ENCODE measurements at places on chromosomes 2 and 18.
A peak's percentile ranks its signal among the peaks of the same experiment; 100 is the strongest.

DNA sequence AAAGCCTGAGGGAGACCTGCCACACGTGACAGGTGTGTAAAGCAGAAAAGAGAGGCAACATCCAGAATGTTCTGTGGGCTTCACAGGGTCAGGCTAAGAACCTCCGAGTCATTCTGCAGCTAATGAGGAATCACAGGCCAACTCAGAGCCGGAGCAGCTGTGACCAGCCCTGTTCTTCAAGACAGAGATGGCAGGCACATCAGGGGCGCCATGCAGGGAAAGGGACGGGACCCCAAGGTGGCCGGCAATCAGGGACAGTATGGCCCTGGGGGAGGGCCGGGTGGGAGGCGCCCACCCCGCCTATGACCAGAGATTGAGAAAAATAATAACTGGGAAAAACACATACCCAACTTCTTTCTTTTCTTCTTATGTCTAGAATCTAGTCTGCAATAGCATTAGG lies 316.7 kb upstream of the SALL3 start:
- DNase-seq = no peak

DNA sequence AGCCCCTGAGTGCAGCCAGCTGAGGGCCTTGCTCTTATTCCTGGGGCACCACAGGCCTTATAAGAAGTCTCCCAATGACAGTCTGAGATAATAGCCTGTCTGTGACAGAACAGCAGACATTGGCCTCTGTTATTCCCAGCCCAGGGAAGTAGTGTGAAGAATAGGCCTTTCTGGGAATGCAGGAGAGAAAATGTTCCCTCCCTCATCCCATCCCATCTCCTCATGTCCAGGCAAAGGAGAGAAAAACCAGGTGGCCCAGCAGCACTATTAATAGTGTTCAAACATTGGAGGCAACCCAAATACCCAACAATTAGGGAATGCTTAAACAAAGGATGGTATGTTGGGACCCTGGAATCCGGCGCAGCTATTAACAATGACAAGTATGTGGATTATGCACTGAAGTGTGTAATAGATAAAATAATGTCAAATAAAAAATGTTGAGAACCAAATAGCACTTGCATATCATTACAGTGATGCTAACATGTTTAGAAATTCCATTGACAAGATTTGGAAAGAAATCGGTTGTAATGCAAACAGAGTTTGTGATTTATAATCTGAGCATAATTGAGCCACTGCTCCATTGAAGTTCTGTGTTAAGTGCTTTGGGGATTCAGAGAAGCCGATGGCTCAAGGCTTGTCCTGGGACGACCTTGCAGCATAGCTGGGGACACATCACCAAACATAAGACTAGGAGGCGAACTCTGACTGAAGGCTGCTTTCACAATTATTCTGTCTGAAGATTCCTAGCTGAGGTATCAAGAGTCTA lies 69.3 kb downstream of the LBH start:
- DNase-seq = no peak

DNA sequence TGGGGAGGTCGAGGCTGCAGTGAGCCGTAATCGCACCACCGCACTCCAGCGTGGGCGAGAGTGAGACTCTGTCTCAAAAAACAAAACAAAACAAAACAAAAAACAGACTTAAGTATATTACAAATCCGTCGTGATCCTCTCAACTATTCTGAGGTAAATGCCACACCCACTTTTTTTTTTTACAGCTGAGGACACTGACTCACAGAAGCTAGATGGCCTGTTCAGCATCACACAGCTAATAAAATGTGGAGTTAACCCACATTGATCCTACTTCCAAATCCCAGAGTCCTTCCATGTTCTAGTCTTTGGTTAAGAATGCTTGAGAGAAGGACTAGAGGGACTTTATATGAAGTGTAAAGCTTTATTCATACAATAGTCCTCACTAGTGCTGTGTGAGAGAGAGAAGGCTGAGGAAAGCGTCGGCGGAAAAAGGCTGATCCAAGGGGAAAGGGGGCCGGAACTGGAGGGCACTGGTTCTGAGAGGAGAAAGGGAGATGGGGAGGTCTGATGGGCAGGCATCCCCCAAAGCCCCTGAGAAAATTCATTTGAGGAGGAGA lies 627 bp downstream of the RNF25 start:
- peak; percentile 28 for DNase-seq

GRCh38 chr18:74803117-74803516 lies 205.4 kb downstream of the ZNF407 start:
- DNase-seq = no peak

DNA sequence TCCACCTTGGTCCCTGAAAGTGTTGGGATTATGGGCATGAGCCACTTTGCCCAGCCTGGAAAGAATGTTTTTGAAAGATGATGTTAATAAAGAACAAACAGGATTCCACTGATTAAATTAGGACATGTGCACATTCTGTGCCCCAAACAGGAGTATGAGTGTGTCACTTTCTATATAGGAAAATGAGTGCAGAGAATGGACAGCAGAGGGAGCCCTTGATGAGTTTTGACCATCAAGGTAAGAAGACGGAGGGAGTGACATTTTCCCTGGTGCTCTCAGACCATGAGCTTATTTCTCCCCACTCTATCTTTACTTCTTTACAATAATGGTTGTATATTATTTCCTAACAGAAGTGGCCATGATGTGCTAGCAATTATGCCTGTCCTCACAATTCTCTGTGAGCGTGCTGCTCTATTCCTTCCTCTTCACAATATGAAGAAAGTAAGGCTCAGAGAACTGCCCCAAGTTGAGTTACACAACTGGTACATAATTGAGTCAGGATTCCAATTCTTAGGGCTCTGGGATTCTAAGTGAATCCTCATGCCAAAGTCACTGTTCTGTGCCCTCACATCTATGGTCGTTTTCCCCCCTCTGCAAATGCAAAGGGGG lies 20.6 kb downstream of the RPL37A start:
- peak; percentile 87 for DNase-seq

GRCh38 chr18:37299471-37300304 lies 265.9 kb downstream of the CELF4 start:
- peak; percentile 51 for DNase-seq

DNA sequence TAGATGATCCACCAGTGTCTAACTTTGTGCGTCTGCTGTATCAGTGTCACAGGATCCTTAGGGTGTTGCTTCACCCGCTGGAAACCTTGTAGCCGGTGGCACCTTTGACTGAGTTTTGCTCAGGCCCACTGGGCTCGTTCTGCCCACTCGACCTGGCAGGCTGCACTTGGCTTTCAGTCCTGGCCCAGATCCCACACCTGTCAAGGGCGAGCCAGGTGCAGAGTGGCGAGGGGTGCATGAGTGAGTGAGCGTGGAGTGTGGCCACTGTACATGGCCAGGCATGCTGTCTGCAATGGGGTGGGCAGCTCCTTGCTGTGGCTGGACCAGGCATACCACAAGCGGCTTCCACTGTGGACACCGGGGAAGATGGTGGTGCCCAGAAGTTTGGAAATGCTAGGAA lies 179.0 kb downstream of the FAM210A start:
- no peak for DNase-seq

GRCh38 chr2:186099826-186100225 lies 361.2 kb downstream of the FSIP2 start:
- no peak for DNase-seq

DNA sequence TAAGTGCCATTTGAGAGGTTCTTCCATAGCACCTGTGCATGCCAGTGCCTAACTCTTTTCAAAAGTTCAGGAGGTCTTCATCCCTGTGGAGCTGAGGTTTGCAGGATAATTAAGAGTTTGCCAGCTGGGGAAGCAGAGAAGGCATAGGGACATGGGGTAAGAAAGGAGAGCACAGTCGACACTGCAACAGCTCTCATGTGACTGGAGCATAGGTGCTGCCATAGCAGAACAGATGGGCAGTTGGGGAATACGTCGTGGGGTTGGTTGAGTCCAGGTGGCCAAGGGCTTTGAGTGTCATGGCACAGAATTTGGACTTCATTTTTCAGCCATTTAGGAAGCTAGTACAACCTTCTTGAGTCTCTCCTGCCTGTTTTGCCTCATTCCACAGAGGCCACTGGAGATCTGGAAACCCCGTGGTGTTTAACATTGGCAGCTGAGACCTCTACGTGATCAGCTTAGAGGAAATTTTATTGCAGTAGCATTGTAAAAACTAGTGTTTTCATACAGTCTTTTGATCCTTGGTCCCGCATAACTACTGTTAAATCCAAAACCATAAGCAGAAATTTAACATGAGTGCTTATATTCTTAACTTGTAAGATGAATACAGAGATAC lies 65.1 kb downstream of the CRIM1 start:
- DNase-seq = no peak

GRCh38 chr2:15939556-15939853 lies 845 bp upstream of the MYCN start:
- DNase-seq = no peak

DNA sequence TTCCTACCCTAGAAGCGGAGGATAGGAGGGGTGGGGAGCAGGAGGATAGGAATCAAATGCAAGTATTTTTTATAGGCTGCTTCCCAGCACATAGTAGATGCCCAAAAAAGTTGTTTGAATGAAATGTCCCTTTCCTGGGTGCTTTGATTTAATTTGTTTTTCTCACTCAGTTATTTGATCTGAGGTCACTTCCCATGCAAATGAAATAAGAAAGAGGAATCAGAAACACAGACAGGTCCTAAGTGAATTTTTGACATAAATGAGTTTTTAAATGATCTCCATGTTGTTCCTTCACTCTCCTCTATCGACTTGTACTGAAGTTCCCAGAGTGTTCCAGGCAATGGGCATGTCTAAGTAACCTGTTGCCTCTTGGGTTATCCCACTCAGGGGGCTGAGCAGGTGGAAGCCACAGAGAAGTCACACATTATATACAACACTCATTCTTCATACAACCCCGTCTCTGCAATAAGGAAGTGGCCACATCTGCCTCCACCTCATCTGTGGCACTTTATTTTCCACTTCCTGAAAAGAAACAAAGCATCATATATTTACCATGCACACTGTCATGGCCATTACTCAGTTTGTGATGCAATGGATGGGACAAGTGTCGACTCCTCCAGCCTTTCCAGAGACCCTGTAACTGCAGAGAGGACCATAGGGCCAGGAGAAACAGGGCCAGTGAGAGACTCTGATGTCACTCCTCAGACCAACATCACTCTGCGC lies 81.9 kb upstream of the ZNF397 start:
- DNase-seq = peak; percentile 85

DNA sequence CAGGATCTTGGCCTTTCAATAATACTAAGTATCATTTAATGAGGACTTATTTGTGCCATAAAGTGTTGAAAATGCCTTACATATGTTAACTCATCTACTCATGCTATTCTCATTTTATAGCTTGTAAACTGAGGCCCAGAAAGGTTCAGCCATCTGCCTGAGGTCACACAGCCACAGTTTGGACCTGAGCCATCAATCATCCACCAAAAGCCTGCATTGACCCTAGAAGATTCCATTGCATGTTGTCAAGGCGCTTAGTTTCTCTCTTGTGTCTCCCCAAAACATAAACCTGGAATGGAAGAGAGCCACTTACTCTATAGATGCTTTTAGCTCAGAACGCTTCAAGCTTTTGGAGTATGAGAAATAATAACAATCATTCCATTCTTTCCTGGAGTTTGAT lies 26.8 kb downstream of the NPAS2 start:
- DNase-seq = no peak

DNA sequence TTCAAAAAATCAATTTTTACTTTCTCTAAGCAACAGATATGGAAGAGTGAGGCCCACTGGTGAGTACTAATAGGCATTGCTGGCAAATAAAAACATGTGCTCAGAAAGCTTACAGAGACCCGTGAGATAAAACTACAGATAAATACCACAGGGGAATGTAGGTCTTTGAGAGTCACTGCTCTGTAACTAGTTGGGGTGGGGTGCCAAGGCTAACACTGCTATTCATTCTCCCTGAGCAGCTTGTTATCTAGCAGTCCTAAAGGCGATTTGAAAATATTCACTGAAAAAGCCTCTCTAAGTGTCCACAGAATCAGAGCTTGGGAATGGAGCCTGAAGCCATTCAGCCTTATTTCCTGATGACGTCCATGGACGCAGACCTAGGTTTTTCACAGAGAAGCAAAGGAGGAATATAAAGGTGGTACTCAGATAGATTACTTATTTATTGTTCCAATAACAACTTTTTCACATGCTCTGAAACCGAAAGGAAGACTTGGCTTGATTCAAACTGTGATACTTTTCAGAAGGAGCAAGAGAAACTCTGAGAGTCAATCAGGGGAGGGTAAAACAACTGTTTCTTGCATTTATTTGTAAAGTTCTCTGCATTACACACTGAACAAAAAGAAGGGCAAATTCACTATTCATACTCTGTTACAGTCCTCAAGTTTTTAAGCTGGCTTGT lies 188.4 kb downstream of the PPP1R1C start:
- no peak for DNase-seq

GRCh38 chr2:172394002-172394401 lies 33.4 kb upstream of the ITGA6 start:
- DNase-seq = peak; percentile 63

- no peak for DNase-seq
Measured at GRCh38 chr18:37501136-37501535, 64.5 kb downstream of the CELF4 start.

DNA sequence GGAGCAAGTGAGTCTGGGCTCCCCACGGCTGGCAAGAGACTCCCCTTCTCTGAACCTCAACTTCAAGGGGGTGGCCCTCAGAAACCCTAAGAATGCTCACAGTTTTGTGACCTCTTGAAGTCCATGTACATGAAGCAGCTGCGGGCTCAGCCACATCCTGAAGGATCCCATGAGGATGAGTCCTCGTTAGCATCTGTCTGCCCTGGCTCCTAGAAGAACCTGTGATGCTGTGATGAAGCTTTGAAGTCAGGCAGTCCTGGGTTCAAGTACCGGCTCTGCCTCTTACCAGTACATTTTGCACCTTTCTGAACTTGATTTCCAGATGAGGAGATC lies 38.1 kb downstream of the SDC1 start:
- DNase-seq = no peak

DNA sequence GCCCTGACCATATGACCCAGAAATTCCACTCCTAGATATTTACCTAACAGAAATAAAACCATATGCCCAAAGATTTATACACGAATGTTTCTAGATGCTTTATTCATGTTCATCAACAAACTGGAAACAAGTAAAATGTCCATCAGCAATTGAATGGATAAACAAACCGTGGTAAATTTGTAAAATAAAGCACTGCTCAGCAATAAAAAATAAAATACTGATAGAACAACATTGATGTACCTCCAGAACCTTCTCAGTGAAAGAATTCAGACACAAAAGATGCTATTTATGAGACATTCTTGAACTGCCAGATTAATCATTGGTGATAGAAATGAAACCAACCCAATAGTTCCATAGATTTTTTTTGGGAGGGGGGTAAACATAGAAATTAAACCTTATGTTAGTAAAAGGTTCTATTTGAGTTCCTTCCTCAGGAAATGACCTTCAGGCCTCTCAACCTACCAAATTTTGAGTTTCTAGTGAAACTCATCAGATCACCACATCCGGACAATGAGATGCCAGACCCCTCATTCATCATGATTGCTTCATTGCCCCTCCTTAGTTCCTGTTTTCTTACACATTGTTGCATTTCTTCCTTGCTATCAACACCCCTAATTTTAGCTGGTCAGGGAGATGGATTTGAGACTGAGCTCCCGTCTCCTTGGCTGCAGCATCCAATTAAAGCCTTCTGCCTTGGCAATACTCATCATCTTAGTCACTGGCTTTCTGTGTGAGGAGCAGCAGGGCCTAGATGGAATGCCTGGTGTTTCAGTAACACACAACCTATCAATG lies 203.5 kb downstream of the LPIN1 start:
- DNase-seq = peak; percentile 91

All from NB4 (cell line).